Stimulated activated CD4-positive, alpha-beta T cell treated with anti-CD3 and anti-CD28 coated beads, Interleukin-1b, Interleukin-23, amount 100 ng/mL, for 4 hours (primary cell): ENCODE measurements at places on chromosomes 6 and 20.
A peak's percentile ranks its signal among the peaks of the same experiment; 100 is the strongest.

- no peak for DNase-seq
Measured at GRCh38 chr6:47922391-47922790, 140.6 kb downstream of the OPN5 start.

- DNase-seq = no peak
Measured at GRCh38 chr6:169979873-169980432, 228.5 kb downstream of the ERMARD start.

- no peak for DNase-seq
Measured at GRCh38 chr6:117288083-117288715, 22.8 kb downstream of the VGLL2 start.

DNA sequence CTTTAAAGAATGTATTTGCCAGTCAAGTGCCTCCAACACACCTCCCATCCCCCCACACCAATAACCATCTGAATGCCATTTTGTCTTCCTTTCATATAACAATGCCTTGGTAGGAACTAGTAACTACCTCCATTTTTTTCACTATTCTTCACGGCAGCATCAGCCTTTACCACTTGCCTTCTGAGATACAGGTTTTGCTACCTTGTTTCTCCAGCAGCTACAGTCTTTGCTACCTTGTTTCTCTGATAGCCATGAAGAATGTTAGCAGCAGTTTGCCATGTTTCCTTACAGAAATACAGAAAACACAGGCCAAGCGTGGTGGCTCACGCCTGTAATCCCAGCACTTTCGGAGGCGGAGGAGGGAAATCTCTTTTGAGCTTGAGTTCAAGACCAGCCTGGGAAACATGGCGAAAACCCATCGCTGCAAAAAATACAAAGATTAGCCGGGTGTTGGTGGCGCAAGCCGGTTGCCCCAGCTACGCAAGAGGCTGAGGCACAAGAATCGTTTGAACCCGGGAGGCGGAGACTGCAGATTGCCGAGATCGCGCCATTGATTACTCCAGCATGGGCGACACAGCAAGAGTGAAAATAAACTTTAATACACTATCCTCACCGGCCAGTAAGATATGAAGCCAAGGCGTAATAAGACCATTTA, 100.9 kb downstream of the HFE start:
- no peak for DNase-seq

DNA sequence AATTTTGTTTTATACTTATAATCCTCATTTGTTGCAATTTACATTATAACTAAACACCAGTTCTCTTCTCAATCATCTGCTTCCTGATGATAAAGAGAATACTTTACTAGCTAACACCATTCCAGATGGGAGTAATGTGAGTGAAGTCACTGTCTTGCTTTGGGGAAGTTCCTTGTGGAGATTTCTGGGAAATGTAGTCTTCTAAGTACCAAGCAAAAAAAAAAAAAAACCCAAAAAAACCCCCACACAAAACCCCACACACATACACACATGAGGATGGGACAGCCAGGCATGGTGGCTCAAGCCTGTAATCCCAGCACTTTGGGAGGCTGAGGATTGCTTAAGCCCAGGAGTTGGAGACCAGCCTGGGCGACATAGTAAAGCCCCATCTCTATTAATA, 2.2 kb upstream of the SNPH start:
- DNase-seq = no peak

DNA sequence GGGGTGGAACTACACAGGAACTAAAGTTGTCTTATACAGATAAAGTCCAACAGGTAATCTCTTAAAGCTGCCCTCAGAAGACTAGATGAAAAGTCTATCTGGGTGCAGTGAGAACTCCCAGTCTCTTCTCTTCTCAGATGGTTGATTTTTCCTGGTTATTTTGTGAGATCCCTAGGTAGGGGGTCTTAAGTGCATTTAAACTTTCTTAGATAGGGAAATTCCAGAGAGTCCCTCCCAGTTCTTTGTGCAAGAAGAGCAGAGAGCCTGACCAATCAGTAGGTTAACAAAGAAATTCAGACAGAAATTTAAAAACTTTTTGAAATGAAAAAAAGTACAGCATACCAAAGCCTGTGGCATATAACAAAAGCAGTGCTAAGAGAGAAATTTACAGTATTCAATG, 2.0 kb upstream of the GABRR2 start:
- DNase-seq = no peak

DNA sequence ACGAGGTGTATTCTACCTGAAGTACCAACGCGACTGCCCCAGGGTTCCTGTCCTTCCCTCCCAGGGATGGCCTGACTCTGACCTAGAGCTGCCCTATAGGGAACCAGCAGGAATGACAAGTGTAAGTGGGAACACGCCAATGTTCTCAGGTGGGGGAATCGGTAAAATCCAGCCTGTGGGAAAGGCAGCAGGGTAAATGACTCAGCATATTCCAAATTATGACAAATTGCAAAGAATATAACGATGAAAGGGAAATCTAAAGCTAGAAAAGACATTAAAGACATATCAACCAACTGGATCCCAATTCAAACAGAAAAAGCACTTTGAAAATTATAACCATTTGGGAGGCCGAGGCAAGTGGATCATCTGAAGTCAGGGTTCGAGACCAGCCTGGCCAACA, 41.8 kb downstream of the KIF16B start:
- DNase-seq = no peak

GRCh38 chr6:31899215-31899614, 1.7 kb upstream of the EHMT2 start:
- no peak for DNase-seq

DNA sequence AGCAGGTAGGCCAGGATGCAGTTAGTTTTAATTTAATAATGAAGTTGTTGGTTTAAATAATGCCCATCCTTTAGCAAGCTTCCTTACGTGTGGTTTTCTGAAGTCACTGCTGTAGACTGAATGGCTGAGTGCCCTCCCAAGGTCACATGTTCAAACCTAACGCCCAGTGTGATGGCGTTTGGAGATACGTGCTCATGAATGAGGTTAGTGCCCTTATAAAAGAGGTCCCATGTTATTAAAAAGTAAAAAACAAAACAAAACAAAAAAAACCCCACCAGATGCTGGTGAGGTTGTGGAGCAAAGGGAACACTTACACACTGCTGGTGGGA, 16.3 kb downstream of the LRP11 start:
- DNase-seq = no peak

- peak; percentile 92 for DNase-seq
Measured at GRCh38 chr20:50186151-50186885, 4.3 kb upstream of the CEBPB start.

GRCh38 chr20:19785983-19786285, 27.9 kb downstream of the RIN2 start:
- no peak for DNase-seq

- DNase-seq = no peak
Measured at GRCh38 chr6:169069356-169069755, 184.3 kb downstream of the THBS2 start.

DNA sequence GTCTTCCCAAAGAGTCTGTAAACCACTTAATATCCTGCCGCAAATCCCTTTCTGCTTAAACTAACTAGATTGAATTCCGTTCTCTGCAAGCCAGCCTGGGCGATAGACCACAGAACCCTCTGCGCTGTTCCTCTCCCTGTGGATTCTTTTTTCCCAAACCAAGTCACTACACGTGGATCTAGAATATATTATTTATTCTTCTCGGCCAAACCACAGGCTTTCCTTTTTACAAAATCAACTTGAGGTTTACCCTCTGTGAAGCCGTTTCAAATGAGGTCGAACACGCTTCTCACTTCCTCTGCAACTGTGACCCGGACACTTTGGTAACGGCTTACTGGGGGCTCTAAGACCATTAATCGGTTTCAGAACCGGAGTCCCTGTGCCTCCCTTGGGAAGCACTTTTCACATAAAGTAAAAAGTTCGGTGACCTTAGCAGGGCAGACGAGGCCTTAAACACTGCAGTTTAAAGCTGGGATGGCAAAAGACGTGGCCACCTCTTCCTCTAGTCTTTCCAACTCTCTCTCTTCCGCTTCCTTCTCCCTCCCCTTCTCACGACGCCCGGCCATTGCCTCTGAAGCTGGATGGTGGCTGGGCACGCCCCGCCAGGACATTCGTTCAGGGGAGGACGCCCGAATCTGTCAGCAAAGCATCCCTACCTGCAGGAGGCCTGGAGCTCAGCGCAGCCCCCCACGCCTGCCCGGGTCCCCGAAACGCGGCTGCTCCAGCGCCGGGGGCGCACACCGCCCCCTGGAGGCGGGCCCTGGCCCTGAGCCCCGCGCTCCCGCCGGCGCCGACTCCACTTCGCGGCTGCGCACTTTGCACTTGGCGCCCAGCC, 55.0 kb upstream of the FOXC1 start:
- DNase-seq = peak; percentile 77

DNA sequence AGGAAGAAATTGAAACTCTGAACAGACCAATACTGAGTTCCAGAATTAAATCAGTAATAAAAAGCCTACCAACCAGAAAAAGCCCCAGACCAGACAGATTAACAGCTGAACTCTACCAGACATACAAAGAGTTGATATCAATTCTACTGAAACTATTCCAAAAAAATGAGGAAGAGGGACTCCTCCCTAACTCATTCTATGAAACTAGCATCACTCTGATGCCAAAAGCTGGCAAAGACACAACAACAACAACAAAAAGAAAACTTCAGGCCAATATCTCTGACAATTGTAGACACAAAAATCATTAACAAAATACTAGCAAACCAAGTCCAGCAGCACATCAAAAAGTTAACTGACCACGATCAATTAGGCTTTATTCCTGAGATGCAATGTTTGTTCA, 246.0 kb upstream of the RUNX2 start:
- DNase-seq = no peak

GRCh38 chr20:60381643-60382400, 423.6 kb downstream of the CDH26 start:
- DNase-seq = no peak

DNA sequence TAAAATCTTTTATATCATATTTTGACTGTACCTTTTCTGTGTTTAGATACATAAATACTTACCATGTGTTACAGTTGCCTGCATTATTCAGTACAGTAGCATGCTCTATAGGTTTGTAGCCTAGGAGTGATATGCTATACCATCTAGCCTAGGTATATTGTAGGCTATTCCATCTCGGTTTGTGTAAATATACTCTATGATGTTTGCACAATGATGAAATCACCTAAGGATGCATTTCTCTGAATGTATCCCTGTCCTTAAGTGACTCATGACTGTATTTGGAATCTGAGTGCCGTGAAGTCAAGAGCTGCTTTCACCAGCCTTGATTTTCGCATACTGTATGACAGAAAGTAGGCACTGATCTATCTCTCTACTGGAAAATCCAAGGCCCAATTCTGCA, 129.9 kb downstream of the UTRN start:
- DNase-seq = no peak

GRCh38 chr6:166360243-166361076, 18.1 kb upstream of the SFT2D1 start:
- no peak for DNase-seq

DNA sequence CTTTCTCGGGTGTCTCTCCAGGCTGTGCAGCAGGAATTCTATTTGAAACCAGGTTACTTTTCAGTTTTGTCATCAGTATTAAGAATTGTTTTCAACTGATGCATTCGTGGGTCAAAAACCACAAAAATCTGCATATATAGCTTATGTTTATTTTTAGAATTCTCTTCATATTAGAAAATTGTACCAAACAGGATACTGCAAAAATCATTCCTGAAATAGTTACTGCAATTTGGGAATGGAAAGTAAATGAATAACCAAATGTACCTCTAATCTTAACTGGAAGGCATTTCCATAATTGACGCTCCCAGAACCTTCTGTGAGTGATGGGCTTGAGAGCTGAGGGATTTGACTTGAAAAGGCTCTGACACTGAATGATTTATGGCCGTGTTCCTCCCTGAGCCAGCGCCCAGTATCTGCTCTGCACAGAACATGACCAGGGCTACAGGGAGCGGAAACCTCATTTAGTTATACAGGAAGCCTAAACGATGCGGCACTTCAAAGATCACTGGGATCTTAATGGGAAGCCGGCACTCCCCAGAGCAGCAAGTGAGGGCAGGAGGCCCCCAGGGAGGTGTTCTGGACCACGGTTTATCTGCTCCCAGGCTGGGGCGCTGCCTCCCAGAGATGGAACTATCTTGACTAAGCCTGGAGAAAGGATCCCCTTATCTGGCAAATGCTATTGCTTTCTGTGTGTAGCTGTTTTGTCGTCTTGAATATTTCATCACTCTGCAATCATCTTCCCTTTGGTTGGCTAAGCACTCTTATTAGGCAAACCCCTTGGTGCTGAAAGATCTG, 446.0 kb downstream of the QKI start:
- no peak for DNase-seq

GRCh38 chr6:160190081-160190480, 68.5 kb downstream of the SLC22A1 start:
- no peak for DNase-seq

- DNase-seq = no peak
Measured at GRCh38 chr6:81148751-81149150, 603.7 kb downstream of the TENT5A start.

DNA sequence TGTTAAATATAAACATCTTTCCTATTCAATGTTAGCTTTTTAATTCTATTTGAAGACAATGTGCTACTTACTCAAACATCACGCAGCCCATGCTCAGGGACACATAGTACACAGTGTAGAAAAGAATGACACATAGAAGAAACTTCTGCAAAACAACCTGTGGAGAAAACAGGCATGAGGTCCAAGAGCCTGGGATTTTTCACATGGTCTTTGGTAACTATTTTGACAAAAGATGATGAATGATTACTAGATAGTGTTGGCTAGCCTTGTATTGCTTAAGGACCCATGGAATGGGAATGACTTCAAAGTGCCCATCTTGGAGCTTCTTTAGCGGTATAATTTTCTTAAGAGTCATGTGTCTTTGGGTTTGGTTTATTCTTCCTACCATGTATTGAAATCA, 15.4 kb downstream of the TMEM244 start:
- no peak for DNase-seq

DNA sequence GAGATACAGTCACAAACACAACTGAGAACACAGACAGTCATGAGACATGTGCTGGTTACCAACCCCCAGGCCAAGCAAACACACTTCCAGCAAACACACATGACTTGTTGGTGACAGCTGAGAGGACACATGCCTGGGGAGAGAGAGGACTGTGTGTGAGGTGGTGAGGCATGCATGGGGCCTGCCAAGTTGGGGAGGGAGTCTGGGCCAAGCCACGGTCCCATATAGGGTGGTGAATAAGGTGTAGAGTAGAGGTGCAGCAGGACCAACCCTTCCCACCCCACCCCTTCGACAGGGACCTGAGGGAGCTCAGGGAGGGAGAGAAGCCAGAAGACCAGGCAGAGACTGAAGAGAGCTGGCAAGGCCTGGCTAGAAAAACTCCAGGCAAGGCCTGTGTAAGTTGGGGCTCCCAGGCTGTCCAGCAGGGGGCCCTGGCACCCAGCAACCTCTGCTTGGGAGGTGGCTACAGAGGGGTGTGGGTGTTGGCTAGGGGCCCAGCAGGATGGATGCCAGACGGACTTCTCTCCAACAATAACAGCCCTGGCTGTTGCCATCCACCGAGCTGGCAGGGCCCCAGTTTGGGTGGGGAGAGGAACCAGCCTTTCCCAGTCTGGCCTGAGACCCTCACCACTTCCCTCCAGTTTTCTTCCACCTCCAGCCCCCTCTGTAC, 2.0 kb upstream of the SLC29A1 start:
- DNase-seq = peak; percentile 54

GRCh38 chr20:46835418-46835817, 59.2 kb upstream of the EYA2 start:
- DNase-seq = no peak

GRCh38 chr6:42506070-42506469, 54.3 kb upstream of the TRERF1 start:
- no peak for DNase-seq
